Ascending aorta (tissue), 2 donors: ENCODE measurements at places on chromosomes 7 and 10. TPM values are rescaled to one million over a fixed set of nuclear protein-coding genes. Genes with fewer than 3 reads are reported as not detected.

DNA sequence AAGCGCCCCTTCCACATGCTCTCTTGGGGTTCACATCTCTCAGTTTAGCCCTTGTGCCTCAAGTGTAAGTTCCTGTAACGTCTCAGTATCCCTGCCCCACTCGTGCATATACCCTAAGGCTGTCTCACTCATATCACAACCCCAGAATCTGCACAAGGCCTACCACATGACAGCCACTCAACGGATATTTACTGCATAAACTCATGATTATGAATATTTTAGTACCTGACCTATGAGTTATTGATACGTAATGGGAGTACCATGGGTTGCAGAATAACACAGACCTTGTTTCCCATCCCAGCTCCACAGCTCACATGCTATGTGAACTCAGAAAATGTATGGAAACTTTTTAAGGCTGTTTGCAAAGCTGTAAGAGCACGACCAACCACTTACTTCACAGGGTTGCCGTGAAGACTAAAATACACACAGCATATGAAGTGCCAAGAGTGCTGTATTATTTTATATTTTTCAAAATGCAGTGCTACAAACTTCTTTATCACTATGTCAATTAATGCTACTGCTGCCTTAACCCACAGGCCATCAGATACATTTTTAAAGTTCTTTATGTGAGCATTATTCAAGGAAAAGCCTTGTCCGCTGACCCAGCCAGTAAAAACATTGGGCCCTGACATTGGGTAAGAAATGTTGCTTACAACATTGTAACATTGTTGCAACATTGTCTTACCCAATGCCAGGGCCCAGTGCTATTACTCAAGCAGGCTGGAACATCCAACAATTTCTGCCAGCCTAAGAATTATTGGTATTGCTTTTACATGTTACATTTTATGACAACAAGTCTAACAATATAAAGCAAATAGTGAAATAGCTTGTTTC is 97.2 kb downstream of the JAZF1 start:
- H3K27me3 ChIP-seq: no peaks in the 10 kb centered on the region
- peak; percentile 85 for DNase-seq
- no peaks in the 10 kb centered on the region for H3K4me1 ChIP-seq
- peak overlapping the region; percentile 49 for H3K27ac ChIP-seq

The KAZALD1 gene
- 5.7 TPM for total RNA-seq

- H3K36me3 ChIP-seq: no peaks in the 10 kb centered on the region
- DNase-seq: no peak
- H3K27ac ChIP-seq: no peak overlapping the region
- H3K27me3 ChIP-seq: no peaks in the 10 kb centered on the region
Observed at GRCh38 chr7:87648316-87648715, 20.1 kb downstream of the RUNDC3B start.

- no peaks in the 10 kb centered on the region for H3K36me3 ChIP-seq
- no peak overlapping the region for H3K4me3 ChIP-seq
- no peaks in the 10 kb centered on the region for H3K4me1 ChIP-seq
- H3K27ac ChIP-seq: no peak overlapping the region
- no peak for DNase-seq
Observed at GRCh38 chr7:89975577-89975976, 178.7 kb upstream of the STEAP1 start.

GRCh38 chr7:72492461-72493065 is 80.4 kb upstream of the CALN1 start:
- no peaks in the 10 kb centered on the region for H3K4me1 ChIP-seq
- no peaks in the 10 kb centered on the region for H3K36me3 ChIP-seq
- H3K27me3 ChIP-seq: no peaks in the 10 kb centered on the region
- H3K27ac ChIP-seq: no peak overlapping the region
- no peak overlapping the region for H3K4me3 ChIP-seq

DNA sequence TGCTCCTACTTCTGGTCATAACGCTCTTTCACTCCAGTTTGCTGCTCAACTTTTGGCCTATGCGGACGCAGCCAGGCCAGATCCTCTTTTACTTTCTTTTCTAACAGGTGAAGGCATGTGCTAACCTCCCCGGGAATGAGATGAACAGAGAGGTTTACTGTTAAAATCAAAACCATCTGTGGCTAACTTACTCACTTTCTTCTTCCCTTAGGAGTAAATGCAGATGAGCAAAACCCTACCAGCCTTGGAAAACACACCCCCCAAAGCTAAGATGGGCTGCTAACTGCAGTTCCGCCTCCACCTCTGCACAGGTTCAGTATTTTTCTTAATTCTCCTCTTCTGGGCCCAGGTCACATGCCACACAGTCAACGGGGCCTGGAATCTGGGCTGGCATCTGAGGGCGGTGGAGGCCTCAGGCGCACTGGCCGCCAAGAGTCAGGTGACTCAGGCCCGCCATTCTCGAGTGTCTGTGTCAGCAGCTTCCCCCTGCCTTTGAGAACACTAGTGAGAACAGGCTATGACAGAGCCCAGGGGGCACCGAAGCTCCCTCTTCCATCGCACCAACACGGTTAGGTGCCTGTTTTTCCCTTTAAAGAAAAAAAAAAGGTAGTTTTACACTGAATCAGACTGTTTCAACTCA is 11.1 kb downstream of the FAM53B start:
- H3K27me3 ChIP-seq: no peaks in the 10 kb centered on the region
- peak overlapping the region; percentile 81 for H3K27ac ChIP-seq
- peak; percentile 87 for DNase-seq
- no peaks in the 10 kb centered on the region for H3K36me3 ChIP-seq
- H3K4me3 ChIP-seq: no peak overlapping the region

GRCh38 chr7:55523366-55523765 is 48.9 kb downstream of the VOPP1 start:
- H3K27ac ChIP-seq: peak overlapping the region; percentile 68
- no peaks in the 10 kb centered on the region for H3K27me3 ChIP-seq
- H3K36me3 ChIP-seq: peaks cover 9% of the 10 kb centered on the region
- no peak overlapping the region for H3K4me3 ChIP-seq

- no peaks in the 10 kb centered on the region for H3K36me3 ChIP-seq
- no peak overlapping the region for H3K27ac ChIP-seq
- no peaks in the 10 kb centered on the region for H3K27me3 ChIP-seq
- peak; percentile 43 for DNase-seq
- no peak overlapping the region for H3K4me3 ChIP-seq
- no peaks in the 10 kb centered on the region for H3K4me1 ChIP-seq
Observed at GRCh38 chr7:1843921-1844335, 173.9 kb downstream of the ELFN1 start.

DNA sequence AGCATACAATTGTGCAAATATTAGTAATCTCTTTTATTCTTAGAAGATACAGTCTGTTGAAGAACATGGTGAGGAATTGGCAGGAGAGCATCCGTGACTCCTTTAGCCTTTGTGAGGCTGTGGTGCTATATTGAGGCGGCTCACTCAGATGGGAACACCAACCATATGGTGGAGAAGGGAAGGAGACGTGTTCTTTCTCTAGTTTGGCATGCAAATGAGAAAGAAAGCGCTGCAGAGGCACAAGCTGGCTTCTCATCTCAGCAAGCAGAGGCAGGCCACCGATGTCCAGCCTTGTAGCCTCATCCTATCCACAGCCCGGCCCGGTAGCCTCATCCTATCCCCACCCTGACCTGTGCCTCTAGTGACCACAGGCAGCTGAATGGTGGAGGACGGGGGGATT is 288.3 kb downstream of the CAMK1D start:
- no peak overlapping the region for H3K4me3 ChIP-seq
- no peak for DNase-seq
- H3K4me1 ChIP-seq: no peaks in the 10 kb centered on the region
- no peaks in the 10 kb centered on the region for H3K27me3 ChIP-seq
- no peak overlapping the region for H3K27ac ChIP-seq
- no peaks in the 10 kb centered on the region for H3K36me3 ChIP-seq

DNA sequence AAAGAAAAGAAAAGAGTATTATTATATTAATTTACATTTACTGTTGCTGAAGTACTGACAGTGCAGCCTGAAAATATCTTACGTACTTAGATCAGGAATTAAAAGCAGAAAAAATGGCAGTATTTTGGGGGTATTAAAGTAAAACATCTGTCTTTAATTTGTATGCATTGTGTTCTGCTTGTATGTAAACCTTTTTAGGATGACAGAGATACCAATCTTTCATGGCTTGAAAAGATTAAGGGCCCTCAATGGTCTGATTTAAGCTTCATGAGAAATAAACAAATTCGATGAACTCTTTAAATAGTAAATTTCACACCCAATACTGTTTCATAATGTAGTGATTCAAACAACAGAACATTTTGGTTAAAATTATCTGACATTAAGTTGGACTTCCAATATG is 116.3 kb downstream of the MLLT10 start:
- DNase-seq: no peak
- H3K4me3 ChIP-seq: no peak overlapping the region
- H3K27ac ChIP-seq: no peak overlapping the region
- H3K36me3 ChIP-seq: peaks cover 3% of the 10 kb centered on the region
- H3K4me1 ChIP-seq: no peaks in the 10 kb centered on the region
- H3K27me3 ChIP-seq: no peaks in the 10 kb centered on the region

DNA sequence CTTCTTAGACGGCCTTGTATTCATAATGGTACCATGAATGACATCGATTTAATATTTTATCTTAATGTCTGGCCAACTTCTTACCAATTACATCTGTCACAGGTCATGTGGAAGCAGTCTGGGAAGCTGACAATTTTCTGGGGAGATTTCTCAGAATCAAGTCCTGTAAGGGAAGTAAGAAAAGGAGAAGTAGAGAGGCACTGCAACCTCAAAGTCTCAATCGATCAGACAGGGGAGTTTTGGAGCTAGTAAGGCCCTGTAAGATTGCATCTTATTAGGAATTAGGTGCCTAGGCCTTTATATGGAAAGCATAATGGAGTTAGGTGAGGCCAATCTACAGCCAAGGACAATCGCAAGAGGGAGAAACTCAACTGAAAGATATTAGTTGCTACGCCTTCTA is 694.6 kb upstream of the SORCS1 start:
- no peak overlapping the region for H3K27ac ChIP-seq
- no peaks in the 10 kb centered on the region for H3K36me3 ChIP-seq
- DNase-seq: no peak
- no peaks in the 10 kb centered on the region for H3K4me1 ChIP-seq
- no peaks in the 10 kb centered on the region for H3K27me3 ChIP-seq
- no peak overlapping the region for H3K4me3 ChIP-seq

DNA sequence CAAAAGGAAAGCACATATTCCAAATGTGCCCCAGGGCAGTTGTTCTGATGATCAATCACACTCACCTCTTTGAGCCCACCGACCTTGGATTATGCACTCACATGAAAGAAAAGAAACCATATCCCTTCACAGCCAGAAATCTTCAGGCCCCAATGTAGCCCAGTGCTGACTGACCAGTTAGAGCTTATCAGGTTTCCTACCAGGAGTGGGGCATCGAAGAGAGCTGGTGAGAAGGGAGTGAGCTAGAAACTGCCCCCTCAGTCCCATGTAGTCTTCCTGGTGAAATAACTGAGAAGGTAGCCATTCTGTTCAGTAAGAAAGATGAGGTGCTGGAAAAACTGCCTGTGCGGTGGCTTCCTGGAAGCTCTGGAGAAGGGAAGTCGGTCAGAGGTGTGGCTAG is 32.2 kb downstream of the NRCAM start:
- H3K4me3 ChIP-seq: no peak overlapping the region
- H3K36me3 ChIP-seq: no peaks in the 10 kb centered on the region
- no peaks in the 10 kb centered on the region for H3K27me3 ChIP-seq

DNA sequence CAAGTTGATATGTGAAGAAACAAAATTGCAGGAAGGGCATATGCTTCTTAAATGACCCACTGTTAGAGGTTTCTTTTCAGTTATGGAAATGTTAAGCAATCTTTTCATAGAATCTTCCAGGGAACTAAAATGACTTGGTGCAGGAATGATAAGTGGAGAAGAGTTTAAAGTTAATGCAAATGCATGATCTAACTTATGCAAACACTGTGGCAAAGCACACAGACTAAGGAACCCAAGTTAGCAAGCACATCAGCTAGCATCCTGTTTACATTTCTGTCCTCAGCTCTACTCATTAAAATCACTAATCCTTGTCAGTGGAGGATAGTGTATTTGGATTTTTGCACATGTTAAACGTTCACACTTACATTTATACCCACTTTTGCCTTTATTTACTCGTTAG is 9.3 kb downstream of the CLCN1 start:
- no peak overlapping the region for H3K27ac ChIP-seq
- H3K27me3 ChIP-seq: no peaks in the 10 kb centered on the region
- no peaks in the 10 kb centered on the region for H3K36me3 ChIP-seq
- no peak for DNase-seq
- H3K4me3 ChIP-seq: no peak overlapping the region

- H3K4me3 ChIP-seq: peak overlapping the region; percentile 37
- DNase-seq: no peak
- no peaks in the 10 kb centered on the region for H3K36me3 ChIP-seq
- H3K27ac ChIP-seq: no peak overlapping the region
- peaks cover 45% of the 10 kb centered on the region for H3K27me3 ChIP-seq
Observed at GRCh38 chr7:101172005-101172853, 6.9 kb upstream of the VGF start.

The RBP3 gene
- total RNA-seq: not detected
